ENCODE measurements at places on chromosomes 2 and 18. TPM values are rescaled to one million over a fixed set of nuclear protein-coding genes. Genes with fewer than 3 reads are reported as not detected.

Gene CPO
- total RNA-seq = not detected

Gene RTP5
- not detected for total RNA-seq

DNA sequence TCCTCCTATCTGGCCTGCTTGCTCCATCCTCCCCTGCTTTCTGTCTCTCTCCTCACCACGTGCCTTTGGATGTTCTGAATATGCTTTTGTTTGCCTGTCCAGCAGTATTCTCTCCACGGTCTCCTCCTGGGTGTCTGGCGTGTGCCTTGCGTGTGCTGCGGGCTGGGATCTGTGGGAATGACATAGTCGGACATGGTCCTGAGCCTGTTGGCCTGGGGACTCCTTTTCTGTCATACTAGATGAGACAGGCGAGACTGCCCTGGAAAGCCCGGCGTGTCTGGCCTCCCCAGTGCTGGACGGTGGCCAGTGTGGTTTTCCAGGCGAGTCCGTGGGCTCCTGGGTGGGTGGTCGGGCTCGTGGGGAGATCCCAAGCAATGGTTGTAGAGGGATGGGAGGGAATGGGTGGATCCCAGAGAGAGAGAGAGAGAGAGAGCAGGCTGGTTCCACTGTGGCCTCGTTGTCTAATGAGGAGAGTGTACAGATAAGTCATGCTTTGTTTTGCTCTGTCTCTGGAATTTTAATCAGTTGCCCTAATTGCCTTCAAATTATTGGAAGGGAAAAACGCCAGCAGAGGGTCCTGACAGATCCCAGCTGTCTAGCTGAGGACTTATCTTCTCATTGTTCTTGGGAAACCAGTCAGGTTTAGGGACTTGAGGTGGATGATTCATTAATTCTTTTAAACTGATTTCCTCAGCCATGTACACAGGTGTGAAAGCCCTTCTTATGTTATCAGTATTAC lies 58.3 kb downstream of the HPCAL1 start:
- no peak for DNase-seq

DNA sequence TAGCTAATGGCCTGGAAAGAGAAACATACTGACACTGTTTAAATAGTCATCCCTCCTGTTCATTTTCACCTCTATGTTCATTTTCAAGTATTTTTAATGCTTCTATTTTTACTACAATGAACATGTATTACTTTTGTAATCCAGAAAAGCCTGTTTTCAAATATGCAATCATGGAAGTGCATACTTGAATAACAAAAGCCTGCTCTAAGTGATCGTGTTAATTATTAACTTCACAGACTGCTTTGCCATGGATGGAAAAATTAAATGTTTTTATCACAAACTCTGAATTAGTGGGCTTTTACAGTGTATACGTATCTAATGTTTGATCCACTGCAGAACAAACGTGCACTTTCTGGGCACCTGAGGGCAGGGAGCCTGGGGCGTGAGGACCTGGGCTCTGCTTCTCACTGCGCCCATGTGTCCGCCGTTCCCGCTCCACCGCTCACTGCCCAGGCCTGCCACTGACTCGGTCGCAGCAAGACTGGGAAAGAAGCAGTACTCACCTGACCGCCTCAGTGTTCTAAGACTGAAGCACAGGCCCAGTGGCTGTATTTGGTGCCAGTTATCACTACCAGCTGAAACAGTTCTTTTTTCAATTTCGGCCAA lies 80.6 kb downstream of the UXS1 start:
- no peak for DNase-seq

DNA sequence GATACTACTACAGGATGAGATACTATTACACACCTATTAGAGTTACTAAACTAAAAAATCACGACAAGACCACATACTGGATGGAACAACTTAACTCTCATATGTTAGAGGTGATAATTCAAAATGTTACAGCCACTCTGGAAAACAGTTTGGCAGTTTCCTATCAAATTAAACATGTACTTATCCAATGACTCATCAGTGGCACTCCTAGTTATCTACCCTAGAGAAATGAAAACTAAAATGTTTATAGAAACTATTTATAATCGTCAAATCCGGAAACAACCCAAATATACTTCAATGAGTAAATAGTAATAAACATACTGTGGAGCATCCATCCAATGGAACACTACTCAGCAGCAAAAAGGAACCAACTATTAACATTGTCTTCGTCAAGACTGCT lies 137.0 kb upstream of the RBBP8 start:
- DNase-seq = no peak

DNA sequence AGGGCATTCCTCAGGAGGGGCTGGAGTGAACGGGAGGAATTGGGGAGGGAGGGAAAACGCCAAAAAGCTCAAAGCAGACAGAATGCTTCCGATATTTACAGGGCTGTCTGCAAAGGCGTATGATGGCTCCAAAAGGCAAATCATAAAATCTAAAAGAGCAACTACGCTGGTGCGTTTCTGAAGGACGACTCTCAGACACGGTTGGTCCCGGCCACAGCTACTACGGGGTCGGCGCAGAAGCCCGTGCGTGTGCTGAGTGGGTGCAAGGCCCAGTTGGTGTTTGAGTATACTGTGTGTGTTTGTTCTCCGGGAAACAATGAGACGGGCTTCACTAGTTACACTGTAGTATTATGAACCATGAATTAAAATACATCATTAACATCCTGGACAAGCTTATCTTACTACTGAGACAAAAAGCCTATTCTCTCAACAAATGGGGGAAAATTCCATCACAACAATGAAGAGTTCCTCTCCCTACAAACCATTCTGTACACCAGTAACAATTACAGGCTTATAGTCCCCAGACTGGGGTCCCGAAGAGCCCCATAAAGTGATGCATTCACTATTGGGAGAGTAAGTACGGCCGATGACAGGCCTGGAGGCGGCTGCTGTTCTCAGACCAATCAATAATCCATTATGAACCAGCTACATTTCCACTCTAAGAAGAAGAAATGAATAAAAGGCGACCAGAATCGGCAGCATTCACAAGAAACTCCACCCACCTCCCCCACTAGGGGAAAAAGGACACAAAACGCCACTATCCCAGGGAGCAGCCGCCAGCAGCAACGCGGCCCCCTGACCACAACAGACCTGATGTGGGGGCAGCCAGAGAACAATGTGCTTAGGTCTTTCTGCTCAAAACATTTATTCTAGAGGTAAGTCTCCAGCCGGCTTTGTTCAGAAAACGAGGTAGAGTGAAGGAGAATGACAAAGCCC lies 43.4 kb downstream of the ZNF516 start:
- no peak for DNase-seq

DNA sequence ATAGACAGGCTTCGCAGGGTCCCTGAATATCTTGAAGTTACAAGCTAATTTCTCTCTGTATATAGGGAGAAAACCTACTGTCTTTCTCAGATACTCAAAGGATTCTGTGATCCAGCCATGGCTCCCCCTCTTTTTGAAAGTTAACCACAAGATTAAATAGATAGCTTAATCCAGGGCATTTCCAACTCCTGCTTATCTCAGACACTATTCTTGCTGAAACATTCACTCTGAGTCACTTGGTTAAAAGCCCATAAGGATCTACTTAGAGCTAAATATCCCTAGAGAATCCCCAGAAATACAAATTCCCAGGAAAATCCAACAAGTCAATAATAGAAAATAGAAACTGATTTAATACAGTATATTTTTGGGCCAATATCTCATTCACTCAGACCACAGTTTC lies 179.1 kb upstream of the LYPD1 start:
- no peak for DNase-seq

GRCh38 chr2:229779650-229780049 lies 65.3 kb upstream of the DNER start:
- DNase-seq = no peak

DNA sequence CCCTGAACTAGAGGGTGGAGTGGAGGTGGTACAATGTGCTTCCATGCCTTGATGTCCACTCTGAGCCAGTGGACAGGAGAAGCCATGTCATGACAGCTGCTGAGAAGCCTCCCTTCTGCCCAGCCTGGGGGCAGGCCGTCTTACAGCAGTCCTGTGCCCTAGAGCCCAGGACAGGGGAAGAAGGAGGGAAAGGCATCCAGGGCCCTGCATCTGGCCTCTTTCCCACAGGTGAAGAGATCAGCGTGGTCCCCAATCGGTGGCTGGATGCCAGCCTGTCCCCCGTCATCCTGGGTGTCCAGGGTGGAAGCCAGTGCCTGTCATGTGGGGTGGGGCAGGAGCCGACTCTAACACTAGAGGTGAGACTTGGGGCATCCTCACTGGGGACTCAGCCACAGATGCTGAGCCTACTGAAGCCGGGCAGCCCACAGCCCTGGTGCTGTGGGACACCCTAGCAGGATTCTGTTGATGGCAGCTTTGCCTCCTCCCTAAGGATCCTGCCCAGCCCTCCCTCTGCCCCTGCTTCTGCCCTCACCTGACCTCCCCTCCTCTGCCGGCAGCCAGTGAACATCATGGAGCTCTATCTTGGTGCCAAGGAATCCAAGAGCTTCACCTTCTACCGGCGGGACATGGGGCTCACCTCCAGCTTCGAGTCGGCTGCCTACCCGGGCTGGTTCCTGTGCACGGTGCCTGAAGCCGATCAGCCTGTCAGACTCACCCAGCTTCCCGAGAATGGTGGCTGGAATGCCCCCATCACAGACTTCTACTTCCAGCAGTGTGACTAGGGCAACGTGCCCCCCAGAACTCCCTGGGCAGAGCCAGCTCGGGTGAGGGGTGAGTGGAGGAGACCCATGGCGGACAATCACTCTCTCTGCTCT lies 3.1 kb downstream of the IL36RN start:
- peak; percentile 13 for DNase-seq

DNA sequence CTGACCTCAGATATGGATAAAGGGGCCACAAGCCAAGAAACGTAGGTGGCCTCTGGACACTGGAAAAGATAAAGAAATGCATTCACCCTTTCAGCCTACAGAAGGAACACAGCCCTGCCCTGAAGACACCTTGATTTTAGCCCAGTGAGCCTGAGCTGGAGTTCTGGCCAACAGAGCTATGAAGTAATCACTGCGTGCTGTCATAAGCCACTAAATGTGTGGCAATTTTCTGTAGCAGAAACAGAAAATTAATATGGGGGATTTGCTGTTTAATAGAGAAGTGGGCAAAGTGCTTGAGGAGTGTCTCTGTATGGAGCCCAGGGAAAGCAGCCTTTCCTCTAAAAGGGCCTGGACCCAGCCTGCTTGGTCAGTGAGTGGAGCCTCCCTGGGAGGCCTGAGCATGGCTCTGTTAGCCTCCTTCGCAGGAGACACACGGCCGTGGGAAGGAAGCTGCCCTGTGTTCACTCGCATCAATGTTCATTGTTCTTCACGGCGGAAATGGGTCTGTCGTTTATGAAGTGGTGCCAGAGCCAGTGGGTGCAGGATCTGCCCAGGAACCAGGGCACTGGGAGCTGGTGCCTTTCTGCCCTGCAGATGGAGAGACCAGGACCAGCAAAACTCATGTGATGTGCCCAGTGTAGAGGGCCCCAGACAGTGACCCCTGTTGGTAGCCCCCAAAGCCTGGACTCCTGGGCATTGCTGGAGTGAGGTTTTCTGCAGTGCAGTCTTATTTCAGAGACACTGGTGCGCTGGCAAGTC lies 268.9 kb downstream of the NDUFA10 start:
- no peak for DNase-seq
